ENCODE measurements at places on chromosomes 5 and 9. TPM values are rescaled to one million over a fixed set of nuclear protein-coding genes. Genes with fewer than 3 reads are reported as not detected.
A peak's percentile ranks its signal among the peaks of the same experiment; 100 is the strongest.

DNA sequence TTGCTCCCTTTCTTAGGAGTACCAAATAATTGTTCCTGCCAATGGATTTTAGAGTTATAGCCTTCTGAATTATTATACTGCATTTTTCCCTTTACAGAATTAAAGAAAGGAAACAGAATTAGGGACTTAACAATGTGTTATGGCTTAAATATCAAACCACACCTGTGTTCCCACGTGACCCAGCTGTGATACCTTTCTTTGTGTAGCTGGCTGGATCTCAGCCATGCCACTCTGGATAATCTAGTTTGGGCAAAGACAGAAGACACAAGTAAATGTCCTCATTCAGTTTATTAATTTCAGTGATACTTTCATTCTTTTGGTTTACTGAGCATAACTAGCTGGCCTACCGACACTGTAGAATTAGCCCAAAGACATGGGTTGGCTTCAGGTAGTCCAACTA, 417.2 kb upstream of the ADAMTS16 start:
- no peak for DNase-seq

DNA sequence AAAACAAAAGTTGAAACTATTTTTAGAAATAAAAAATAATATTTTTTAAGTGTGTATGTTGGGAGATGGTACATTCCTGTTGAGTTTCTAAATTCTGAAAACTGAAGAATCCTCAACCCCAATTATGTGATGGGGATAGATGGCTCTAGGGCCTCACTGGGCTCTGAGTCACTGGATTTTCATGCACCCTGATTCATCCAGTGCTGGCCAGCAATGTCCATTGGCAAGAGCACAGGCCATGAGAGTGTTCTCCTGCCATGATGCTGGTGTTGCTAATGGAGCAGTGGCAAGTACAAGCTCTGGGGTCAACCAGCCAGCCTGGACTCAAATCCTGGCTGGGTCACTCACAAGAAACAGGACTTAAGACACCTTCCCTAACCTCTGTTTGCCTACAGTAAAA, 23.3 kb downstream of the SMIM23 start:
- DNase-seq = peak; percentile 72

DNA sequence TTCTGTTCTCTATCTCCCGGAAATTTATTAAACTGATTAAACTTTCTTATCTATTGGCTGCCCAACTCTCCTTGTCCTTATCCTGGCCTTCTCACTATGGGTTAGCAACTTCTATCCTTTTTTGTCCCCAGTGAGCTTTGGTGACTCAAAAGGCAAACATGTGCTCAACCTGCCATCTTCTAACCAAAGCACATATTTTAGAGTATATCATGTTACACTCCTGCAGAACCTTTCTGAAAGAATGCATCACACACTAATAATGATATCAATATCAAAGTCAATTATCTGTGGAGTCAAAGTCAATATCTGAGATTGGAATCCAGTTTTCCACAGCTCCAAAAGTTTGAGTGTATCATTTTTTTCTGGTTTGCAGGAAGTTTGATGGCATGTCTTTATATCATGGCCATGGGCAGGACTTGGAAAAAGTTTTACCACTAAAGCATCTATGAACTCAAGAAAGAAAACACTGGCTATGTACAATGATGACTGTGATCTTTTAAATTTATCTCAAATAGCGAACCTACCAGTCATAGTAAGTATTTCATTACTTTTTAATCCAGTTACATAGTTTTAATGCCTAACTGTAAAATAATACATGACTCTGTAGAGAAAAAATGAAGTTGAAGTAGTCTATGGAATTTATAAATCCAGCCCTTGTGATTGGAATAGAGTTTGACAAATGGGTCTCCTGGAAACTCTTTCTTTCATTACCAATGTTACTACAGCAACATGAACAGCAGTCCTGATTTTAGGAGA, 166.8 kb downstream of the DROSHA start:
- peak; percentile 84 for DNase-seq

The BAAT gene
- total RNA-seq = 8.9 TPM

The TAL2 gene
- not detected for total RNA-seq

DNA sequence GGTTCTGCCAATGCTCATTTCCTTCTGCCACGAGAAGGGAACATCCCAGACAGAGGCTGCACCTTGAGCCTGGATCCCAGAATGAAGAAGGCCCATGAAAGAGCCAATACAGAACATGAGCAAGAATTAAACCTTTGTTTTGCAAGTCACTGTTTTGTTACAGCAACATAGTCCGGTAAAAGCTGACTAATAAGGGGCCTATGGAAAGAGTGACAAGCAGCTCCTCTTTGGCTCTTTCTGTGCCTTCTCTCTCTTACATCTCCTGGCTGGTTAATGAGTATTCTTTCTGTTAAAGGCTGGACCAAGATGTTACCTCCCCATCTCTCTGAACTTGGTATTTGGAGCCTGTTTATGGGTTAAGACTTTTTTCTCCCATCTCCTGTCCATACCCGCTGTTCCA, 10.8 kb downstream of the GFRA3 start:
- no peak for DNase-seq

- no peak for DNase-seq
Measured at GRCh38 chr9:37146410-37146809, 26.0 kb downstream of the ZCCHC7 start.

DNA sequence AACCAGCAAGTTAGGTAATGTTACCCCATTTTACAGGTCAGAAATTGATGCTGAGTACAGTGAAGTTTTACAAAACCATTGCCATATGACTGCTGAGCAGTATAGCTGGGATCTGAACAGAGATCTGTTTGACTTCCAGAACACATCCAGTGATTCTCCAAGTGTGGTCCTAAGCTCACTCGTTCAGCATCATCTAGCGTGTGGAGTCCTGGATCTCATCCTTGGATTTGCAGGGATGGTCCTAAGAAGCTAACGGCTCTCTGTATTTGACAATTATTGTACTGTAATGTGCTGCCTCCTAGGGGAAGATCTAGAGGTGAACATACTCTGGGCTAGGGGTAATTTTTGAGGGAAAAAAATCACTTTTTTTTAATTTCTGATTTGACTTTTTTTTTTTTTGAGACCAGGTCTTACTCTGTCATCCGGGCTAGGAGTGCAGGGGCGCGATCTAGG, 1.4 kb downstream of the SLC26A2 start:
- peak; percentile 45 for DNase-seq

The DNLZ gene
- total RNA-seq = 17.4 TPM

DNA sequence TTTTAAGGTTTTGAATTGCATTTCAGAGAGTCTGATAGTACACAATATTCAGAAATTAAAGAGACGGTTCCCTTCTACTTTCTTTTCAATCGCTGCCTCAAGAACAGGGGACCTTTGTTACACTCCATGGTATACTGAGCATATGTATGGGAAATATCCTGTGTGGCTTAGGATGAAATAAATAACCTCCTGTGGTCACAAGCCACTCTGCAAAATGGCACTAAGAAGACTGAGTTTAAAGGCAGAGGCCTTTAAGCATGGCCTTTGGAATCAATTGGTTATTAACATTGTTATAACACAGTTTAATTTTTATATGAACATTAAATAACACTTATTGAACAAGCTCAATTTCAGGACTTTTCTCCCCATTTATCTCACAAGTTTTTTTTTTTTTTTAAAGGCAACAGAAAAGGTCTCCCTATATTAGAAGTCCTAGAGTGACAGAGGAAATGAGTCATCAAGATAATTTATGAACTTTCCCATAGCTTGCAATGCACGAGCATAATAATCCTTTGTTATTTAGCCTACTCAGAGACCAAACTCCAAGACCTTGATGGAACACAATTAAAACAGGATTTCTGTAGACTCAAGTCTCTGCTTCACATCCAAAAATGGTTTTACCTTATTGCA, 341.9 kb downstream of the TMEM167A start:
- DNase-seq = peak; percentile 71

GRCh38 chr9:69218166-69218565, 44.1 kb downstream of the TJP2 start:
- DNase-seq = no peak

The SH3RF2 gene
- 8.6 TPM for total RNA-seq

DNA sequence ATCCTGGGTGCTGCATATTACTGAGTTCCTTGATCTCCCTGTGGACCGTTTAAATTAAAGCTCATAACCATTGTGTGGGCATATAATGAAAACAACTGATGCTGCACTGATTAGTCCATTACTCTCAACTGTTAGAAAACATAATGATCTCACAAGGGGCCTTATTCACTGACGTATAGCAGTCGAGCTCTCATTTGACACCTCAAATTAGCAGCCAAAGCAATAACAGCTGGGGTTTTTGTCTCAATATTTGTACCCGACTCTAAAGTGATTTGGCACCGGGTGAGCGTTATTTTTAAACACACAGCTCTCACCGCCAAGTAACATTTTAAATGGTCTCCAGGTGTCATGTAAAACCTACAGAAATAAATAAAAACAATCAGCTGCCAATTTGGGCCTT, 252.2 kb upstream of the PANK3 start:
- no peak for DNase-seq

The DCP2 gene
- total RNA-seq = 48.9 TPM

The IFNE gene
- total RNA-seq = 0.57 TPM

- peak; percentile 16 for DNase-seq
Measured at GRCh38 chr5:52801329-52801728, 13.6 kb downstream of the ITGA1 start.

The NXNL2 gene
- 1.6 TPM for total RNA-seq

- peak; percentile 18 for DNase-seq
Measured at GRCh38 chr5:155983954-155984353, 343.0 kb upstream of the SGCD start.

- DNase-seq = no peak
Measured at GRCh38 chr9:4130166-4130565, 169.7 kb downstream of the GLIS3 start.

The RLN1 gene
- total RNA-seq = 0.53 TPM

DNA sequence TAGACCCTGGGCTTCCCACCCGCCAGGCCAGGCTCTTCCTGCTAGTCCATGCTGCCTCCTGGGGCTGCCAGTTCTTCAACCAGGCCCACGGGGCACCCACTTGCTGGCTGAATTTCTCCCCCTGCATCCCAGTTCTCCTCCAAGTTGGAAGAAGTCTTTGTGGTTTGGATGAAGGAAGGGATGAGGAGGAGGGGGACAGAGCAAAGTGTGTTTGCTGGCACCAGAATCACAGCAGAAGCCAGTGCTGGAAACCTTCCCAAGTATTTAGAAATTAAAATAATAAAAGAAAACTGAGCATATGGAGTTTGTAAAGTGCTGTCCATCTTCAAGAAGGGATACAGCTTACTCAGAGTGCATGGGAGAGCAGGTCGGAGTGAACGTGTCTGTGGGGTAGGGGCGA, 19.4 kb upstream of the UNC5A start:
- no peak for DNase-seq

Data from astrocyte (in vitro differentiated cells and primary cell).